ENCODE measurements at places on chromosomes 5 and 9. TPM values are rescaled to one million over a fixed set of nuclear protein-coding genes. Genes with fewer than 3 reads are reported as not detected.

CDH10 gene
- total RNA-seq, result not detected

CDH12 gene
- 1.1 TPM for total RNA-seq

PCDHGA4 gene
- total RNA-seq, result 6.4 TPM

MAMDC2 gene
- 33.9 TPM for total RNA-seq

OCLN gene
- total RNA-seq, result 0.48 TPM

SETD9 gene
- 21.0 TPM for total RNA-seq

PTGES2 gene
- total RNA-seq, result 86.9 TPM

GRCh38 chr5:146699664-146700418 lies 178.7 kb downstream of the PPP2R2B start:
- no peaks in the 10 kb centered on the region for H3K36me3 ChIP-seq
- H3K4me1 ChIP-seq, result no peaks in the 10 kb centered on the region
- no peak overlapping the region for H3K27ac ChIP-seq
- no peaks in the 10 kb centered on the region for H3K27me3 ChIP-seq
- DNase-seq, result no peak

DNA sequence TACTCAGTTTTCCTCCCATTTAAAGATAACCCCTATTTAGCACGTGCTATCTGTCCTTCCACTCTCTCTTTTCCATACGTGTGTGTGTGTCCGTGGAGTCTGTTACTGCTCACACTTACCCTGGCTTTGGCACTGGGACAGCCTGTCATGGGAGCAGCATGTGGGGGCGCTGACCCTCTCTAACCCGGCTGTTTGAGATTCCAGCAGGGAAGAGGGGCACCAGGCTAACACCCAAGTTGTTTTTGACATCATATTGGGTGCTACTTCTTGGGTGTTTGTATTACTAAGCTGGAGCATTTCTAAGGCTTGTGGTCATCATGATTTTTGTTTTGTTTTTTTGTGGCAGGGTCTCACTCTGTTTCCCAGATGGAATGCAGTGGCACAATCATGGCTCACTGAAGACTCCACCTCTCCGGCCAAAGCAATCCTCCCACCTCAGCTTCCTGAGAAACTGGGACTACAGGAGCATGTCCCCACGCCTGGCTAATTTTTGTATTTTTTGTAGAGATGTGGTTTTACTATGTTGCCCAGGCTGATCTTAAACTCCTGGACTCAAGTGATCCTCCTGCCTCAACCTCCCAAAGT lies 56.9 kb upstream of the SIMC1 start:
- H3K4me1 ChIP-seq, result no peaks in the 10 kb centered on the region
- H3K27ac ChIP-seq, result no peak overlapping the region
- DNase-seq, result no peak

DNA sequence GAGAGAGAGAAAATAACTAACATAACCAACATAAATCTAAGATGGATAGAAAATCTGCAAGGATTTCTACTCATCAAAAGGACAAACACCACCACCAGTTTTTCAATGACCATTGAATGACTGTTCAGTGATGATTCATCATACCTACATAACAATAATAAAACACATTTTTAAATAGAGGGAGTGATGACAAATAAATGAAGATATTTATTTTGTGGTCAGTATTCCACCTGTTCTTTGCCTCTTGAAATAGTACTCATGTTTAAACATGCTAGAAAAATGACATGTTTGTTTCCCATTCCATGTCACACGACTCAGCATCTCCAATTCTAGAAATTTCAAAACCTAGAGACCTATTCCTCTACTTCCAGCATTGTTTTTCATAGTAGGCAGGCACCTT lies 34.6 kb upstream of the ADAMTS16 start:
- H3K4me3 ChIP-seq, result no peak overlapping the region
- no peaks in the 10 kb centered on the region for H3K27me3 ChIP-seq
- no peaks in the 10 kb centered on the region for H3K4me1 ChIP-seq
- no peak overlapping the region for H3K27ac ChIP-seq
- H3K36me3 ChIP-seq, result no peaks in the 10 kb centered on the region

- no peak overlapping the region for H3K4me3 ChIP-seq
- DNase-seq, result peak; percentile 50
- peaks cover 18% of the 10 kb centered on the region for H3K27me3 ChIP-seq
- H3K4me1 ChIP-seq, result peaks cover 28% of the 10 kb centered on the region
- H3K27ac ChIP-seq, result peak overlapping the region; percentile 80
Measured at GRCh38 chr9:137237759-137238726, 3.0 kb upstream of the TUBB4B start.

DNA sequence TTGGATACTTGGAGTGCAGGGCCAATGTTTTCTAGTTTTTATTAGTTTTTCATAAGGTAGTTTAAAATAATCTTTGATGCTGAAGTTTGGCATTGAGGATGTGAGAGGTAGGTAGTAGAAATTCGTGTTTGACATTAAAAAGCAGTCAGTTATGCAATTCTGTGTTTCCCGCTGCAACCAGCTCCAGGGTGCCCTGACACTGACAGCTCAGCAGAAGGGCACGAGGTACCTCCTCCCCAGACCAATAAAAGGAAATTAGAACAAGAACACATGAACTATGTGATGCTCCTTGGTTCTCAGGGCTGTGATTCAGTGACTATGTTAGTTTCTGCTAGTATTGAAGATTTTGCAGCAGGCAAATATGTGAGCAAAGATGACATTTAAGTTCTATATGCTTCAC lies 40.2 kb downstream of the NSUN2 start:
- H3K4me1 ChIP-seq, result no peaks in the 10 kb centered on the region
- H3K27me3 ChIP-seq, result no peaks in the 10 kb centered on the region
- H3K4me3 ChIP-seq, result no peak overlapping the region
- no peak overlapping the region for H3K27ac ChIP-seq
- DNase-seq, result no peak

GRCh38 chr9:136354592-136355085 lies 8.9 kb downstream of the DNLZ start:
- no peaks in the 10 kb centered on the region for H3K4me1 ChIP-seq
- no peak overlapping the region for H3K4me3 ChIP-seq
- no peaks in the 10 kb centered on the region for H3K36me3 ChIP-seq
- peak overlapping the region; percentile 32 for H3K27ac ChIP-seq
- H3K27me3 ChIP-seq, result no peaks in the 10 kb centered on the region

- no peak for DNase-seq
- H3K4me1 ChIP-seq, result no peaks in the 10 kb centered on the region
- no peaks in the 10 kb centered on the region for H3K36me3 ChIP-seq
- no peaks in the 10 kb centered on the region for H3K27me3 ChIP-seq
Measured at GRCh38 chr9:93357649-93358048, 93.8 kb upstream of the FAM120A start.

DNA sequence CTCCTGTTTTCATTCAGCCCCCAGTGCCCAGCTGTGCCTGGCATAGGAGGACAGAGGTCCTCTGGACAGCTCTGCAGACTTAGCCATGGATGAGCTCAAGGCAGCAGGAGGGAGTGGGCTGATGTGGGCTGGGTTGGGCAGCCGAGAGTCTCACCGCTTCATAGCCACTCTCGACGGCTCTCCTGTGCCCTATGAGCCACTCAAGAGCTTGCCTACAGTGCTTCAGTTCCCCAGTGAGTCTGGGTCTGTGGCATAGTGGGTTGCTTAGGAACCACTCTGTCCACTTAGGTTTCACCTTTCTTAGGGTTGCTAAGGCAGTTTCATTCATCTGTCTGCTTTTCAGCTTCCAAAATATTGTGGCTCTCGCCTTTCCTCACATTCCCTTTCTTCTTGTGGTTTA lies 296.8 kb downstream of the ICE1 start:
- H3K4me1 ChIP-seq, result no peaks in the 10 kb centered on the region
- DNase-seq, result no peak
- H3K27ac ChIP-seq, result no peak overlapping the region
- peaks cover 3% of the 10 kb centered on the region for H3K27me3 ChIP-seq

DNA sequence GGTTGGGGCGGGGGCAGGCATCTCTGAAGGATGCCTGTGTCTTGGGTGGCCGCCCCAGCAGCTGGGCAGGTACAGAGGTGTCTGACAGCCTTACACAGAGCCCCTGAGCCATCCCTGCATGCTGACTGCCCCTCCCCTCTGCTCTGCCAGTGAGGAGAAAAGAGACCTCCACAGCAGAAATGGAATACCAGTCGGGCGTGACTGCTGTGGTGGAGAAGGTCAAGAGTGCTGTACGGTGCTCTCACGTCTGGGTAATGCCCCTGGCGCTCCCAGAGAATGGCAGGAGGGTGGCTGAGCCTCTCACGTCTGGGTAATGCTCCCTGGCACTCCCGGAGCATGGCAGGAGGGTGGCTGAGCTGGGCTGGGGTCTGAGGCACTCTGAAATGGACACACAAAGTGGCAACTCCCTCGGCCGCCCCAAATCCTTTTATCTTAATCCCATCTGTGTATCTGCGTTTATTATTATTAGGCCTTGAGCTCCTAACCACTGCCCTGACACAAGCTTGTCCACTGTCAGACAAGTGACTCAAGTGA lies 2.5 kb upstream of the RABL6 start:
- no peak overlapping the region for H3K4me3 ChIP-seq
- H3K27ac ChIP-seq, result no peak overlapping the region
- DNase-seq, result no peak
- H3K27me3 ChIP-seq, result no peaks in the 10 kb centered on the region
- H3K4me1 ChIP-seq, result peaks cover 7% of the 10 kb centered on the region

GRCh38 chr5:135890867-135891266 lies 4.8 kb downstream of the IL9 start:
- no peaks in the 10 kb centered on the region for H3K4me1 ChIP-seq
- H3K4me3 ChIP-seq, result no peak overlapping the region
- H3K27me3 ChIP-seq, result no peaks in the 10 kb centered on the region
- no peak overlapping the region for H3K27ac ChIP-seq

- no peak overlapping the region for H3K4me3 ChIP-seq
- H3K36me3 ChIP-seq, result no peaks in the 10 kb centered on the region
- no peak overlapping the region for H3K27ac ChIP-seq
- H3K4me1 ChIP-seq, result no peaks in the 10 kb centered on the region
- no peak for DNase-seq
- no peaks in the 10 kb centered on the region for H3K27me3 ChIP-seq
Measured at GRCh38 chr5:168893283-168893682, 314.1 kb upstream of the PANK3 start.

GRCh38 chr9:85727500-85727899 lies 14.3 kb downstream of the AGTPBP1 start:
- no peak overlapping the region for H3K4me3 ChIP-seq
- no peaks in the 10 kb centered on the region for H3K27me3 ChIP-seq
- no peaks in the 10 kb centered on the region for H3K4me1 ChIP-seq
- DNase-seq, result no peak
- no peaks in the 10 kb centered on the region for H3K36me3 ChIP-seq
- H3K27ac ChIP-seq, result no peak overlapping the region

DNA sequence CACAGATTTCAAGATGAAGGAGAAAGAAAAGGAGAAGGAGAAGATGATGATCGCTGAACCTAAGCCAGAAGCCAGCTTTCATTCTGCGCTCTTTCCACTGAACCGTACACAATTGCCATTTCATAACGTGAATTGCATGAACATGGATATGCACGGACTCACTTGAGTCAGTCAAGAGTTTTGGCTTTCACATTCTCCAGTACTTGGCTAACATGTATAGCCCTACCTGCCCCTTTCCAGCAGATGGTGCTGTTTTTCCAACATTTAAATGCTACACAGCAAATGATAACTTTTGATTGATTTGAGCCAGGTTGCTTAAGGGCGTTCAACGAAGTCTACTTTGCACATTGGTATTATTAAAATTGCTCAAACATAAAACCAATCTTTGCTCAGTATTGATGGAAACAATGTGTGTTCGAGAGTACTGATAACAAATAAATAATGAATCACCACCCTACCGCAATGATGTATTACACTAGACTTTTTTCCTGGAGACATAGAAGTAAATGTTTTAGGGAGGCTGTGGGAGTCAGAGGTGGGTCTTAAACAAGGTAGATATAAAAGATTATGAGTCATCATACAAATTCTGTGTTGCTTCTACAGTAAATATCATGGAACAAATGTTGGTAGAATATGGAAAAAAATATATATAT lies 196.4 kb downstream of the TRPM3 start:
- H3K4me1 ChIP-seq, result no peaks in the 10 kb centered on the region
- peak; percentile 42 for DNase-seq
- H3K36me3 ChIP-seq, result no peaks in the 10 kb centered on the region
- H3K27ac ChIP-seq, result no peak overlapping the region

DNA sequence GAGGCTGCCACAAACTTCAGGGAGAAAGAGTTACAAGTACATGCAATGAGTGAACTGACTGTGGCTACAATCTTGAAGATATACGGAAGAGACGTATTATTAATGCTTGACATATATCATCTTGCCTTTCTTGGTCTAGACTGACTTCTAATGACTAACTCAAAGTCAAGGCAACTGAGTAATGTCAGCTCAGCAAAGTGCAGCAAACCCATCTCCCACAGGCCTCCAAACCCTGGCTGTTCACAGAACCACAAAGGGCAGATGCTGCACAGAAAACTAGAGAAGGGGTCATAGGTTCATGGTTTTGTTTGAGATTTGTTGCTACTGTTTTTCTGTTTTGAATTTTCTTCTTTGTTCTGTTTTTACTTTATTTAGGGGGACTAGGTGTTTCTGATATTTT lies 21.0 kb downstream of the IL7R start:
- no peaks in the 10 kb centered on the region for H3K4me1 ChIP-seq
- no peaks in the 10 kb centered on the region for H3K36me3 ChIP-seq
- no peak overlapping the region for H3K27ac ChIP-seq
- DNase-seq, result no peak
- H3K27me3 ChIP-seq, result no peaks in the 10 kb centered on the region
- H3K4me3 ChIP-seq, result no peak overlapping the region

DNA sequence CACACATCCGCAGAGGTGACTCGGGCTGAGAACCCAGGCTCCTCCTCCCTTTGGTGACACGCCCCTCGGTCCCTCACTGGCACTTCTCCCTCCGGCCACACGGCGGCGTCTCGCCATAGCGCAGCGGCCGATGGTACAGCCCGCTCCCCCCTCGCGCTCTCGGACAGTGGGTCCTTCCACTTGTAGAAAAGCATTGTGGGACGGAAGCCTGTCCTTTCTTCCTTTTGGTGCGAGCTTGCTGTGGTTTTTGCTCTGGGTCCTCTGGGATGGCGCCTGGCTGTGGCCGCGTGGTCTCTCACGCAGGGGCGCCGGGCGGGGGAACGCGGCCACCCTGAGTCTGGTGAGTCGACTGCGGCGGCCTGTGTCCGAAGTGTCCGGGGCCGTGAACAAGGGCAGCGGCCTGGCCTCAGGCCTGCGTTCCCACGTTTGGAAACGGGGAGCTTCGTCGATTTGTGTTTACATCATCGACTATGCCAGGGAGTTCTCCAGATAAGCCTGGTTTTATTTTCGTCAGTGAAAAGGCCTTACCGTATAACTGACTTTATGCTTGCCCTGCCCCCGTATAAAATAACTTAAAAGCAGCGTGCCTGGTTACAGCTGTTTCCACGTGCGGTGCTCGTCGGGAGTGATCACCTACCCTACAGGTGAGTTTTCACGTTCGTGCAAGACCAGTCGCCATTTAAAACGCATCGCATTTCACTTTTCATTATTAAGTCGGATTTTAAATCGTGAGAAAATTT lies 258.3 kb downstream of the EPB41L4A start:
- no peaks in the 10 kb centered on the region for H3K27me3 ChIP-seq
- H3K4me1 ChIP-seq, result no peaks in the 10 kb centered on the region
- DNase-seq, result peak; percentile 95
- H3K36me3 ChIP-seq, result no peaks in the 10 kb centered on the region

- DNase-seq, result no peak
- no peaks in the 10 kb centered on the region for H3K36me3 ChIP-seq
- H3K27me3 ChIP-seq, result no peaks in the 10 kb centered on the region
Measured at GRCh38 chr9:33437205-33437604, 10.2 kb downstream of the AQP3 start.

Data from breast epithelium (tissue), 4 donors.